Fibroblast of skin of left biceps (primary cell): ENCODE measurements at places on chromosomes 4 and X.

DNA sequence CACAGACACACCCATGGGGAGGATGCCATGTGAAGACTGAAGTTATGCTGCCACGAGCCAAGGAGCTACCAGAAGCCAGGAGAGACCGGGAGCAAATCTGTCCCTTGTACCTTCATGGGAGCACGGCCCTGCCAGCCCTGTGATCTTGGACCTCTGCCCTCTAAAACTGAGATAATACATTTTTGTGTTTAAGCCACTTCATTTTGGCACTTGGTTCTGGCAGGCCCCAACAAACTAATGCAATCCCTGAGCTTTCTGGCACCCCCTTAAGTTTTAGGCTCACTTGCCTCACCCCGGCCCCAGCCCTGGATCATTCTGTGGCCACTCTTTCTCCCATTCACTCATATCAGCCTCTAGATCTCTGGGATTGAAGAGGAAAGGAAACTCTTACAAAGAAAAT is 35.4 kb downstream of the SEL1L3 start:
- no peak for DNase-seq

DNA sequence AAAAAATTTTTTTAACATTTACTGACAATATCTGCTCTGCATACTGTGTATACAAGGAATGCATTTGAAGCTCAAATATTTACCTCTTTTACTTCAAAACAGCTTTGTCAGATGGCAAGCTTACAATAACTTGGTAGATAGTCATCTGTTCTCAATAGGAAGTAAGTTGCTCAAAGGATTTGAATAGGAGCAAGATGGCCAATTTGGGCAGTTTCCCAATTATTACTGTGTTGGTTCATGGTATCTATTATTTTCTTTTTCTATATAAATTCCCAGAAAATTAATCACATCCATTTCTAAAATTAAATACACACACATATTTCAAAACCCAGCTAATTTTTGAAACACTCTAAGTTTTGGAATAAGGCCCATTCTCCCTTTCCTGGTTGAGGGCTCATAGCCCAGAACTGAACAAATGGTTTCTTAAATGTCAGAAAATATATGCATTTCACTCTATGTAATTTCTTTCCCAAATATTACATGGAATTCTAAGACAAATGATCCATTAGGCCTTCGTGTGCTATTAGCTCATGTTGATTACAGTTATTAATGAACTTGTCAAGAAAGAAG is 60.2 kb upstream of the BLTP1 start:
- DNase-seq, result peak; percentile 31

- DNase-seq, result no peak
These were observed 27.2 kb downstream of the ELF4 start for GRCh38 chrX:130083107-130083490.

- no peak for DNase-seq
These were observed 14.4 kb downstream of the MCUB start for GRCh38 chr4:109574443-109574850.

DNA sequence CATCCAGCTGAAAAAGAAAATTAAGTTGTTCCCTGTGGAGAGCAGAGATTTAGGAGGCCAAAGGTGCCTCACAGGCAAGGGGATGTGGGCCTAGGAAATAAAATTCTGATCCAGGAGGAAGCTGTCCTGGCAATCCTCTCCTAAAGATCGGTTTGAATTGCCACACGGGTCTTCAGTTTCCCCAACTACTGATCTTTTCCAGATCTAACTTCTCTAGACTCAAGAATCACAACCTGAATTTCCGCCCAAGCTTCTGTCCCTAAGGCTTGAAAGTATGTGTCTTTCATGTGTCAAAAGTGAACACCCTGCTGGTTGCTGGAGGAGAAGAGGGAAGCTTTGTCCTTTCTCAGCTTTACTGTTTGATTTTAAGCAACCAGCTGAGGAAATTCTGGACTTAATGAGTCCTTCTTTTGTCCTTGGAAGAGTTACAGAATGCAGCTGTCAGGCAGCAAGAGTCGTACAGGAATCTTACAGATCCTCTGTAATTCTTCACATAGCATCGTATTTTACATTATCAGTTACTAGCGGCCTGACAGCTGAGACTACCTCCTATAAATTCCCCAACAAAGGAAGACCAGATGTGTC is 93.8 kb downstream of the INPP4B start:
- no peak for DNase-seq

- no peak for DNase-seq
These were observed 66.8 kb upstream of the NKX1-1 start for GRCh38 chr4:1472911-1473518.

DNA sequence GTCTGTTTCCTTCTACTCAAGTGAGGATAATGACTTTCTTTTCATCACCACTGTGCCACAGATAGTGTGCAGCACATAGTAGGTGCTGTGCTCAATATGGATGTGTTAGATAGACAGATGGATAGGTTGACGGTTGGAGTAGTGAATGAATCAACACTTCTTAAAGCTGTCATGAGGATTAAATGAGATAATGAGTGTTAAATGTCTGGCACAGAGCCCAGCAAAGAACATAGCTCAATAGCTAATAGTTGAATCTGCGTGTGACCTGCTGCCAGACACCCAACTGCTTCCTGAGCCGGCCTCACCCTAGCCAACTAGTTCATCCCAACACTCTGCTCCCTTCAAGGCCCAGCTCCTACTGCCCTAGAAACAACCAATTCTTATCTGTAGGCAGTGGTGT is 67.7 kb upstream of the PJA1 start:
- no peak for DNase-seq

GRCh38 chr4:22991576-22991975 is 298.8 kb downstream of the GBA3 start:
- DNase-seq, result no peak

DNA sequence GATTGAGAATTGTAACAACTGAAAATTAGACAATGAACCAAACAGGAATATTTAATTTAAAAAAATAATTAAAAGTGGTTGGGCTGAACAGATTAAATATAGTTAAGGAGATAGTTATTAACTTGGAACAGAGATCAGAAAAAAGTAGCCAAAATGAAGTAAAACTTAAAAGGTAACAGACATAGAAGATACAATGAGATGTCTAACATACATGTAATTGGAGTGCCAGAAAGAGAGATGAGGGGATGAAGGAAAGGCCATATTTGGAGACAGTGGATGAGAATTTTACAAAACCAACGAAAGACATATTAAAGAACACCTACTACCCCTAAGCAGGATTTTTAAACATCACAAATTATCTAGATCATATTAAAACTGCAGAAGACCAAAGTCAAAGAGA is 8.0 kb downstream of the TBC1D9 start:
- DNase-seq, result no peak

DNA sequence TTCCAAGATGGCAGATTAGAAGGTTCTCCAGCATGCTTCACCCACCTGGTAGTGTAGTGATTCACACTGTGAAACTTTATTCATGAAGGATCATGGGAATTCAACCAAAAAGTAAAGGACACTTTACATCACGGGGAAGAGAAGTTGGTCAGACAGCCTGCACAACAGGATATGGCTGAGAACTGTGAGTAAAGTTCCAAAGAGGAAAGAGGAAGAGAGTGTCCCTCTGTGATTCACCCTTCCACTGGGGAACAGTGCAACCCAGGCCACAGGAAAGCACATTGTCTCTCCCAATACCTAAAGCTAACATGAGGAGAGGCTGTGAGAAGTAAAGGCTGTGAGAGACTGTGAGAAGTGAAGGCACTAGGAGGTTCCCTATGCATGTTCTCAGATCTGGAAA is 137.2 kb downstream of the STPG2 start:
- DNase-seq, result no peak

- no peak for DNase-seq
These were observed 49.6 kb downstream of the PRPS1 start for GRCh38 chrX:107677909-107678308.

GRCh38 chr4:137519406-137519805 is 12.9 kb downstream of the PCDH18 start:
- no peak for DNase-seq

DNA sequence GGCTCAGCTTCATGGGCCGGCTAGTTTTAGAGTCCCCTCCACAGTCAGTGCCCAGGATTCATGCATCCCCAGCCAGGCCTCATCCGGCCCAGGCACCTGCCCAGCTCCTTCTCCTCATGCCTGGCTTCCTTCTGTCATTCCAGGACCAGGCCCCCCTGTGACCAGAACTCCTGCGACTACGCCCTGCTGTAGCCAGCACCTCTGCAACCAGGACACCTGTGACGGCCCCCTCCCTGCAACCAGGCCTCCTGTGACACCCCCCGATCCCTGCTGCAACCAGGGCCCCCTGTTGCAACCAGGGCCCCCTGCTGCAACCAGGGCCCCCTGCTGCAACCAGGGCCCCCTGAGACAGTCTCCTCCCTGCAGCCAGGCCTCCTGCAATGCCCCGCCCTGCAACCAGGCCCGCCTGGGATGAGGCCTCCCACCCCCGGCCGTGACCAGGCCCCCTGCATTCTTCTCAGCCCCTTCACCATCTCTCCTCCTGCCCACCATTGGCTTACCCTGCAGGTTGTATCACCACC is 46.8 kb downstream of the HTRA3 start:
- no peak for DNase-seq

GRCh38 chr4:19151684-19152083 is 1100.0 kb upstream of the SLIT2 start:
- DNase-seq, result no peak

DNA sequence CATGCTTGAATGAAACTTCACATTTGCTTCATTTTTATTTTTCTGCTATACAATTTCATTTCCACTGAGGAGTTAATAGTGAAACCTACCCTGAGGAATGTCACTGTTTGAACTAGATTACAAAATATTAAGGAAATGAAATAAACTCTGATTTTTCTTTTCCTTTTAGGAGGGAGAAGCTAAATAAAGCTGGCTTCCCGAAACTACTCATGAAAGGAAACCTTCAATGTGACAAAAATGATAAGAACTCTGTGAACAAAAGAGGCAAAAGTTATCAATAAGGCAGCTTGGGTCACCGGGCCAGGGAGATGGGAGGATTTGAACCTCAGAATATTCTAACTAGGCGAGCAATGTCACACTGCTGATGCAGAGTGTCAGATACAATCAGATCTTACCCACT is 185.2 kb downstream of the APBB2 start:
- DNase-seq, result no peak

DNA sequence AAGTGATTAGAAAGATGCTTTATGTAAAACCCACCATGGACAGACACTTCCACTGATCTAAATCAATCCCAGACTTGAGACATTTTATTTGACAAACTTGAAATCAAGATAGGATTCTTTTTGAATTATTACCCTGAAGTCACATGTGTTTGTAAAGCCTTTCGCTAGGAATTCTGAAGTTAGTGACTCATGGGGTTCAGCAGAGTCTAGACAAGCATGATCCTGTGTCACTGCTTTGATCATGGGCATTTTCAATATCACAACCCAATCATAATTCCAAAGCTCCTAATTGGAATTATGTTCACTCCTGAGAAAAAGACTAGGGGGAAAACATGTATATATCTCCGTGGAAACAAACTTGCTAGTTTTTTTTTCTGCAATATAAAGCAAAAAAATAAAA is 67.5 kb upstream of the BMP3 start:
- DNase-seq, result no peak

GRCh38 chr4:71526637-71527406 is 188.0 kb downstream of the SLC4A4 start:
- no peak for DNase-seq

- DNase-seq, result no peak
These were observed 110.3 kb upstream of the KIT start for GRCh38 chr4:54547299-54548097.

GRCh38 chr4:34181891-34182290 is 2062.4 kb downstream of the ARAP2 start:
- DNase-seq, result no peak

GRCh38 chrX:97405031-97405660 is 521.4 kb downstream of the RPA4 start:
- DNase-seq, result no peak

DNA sequence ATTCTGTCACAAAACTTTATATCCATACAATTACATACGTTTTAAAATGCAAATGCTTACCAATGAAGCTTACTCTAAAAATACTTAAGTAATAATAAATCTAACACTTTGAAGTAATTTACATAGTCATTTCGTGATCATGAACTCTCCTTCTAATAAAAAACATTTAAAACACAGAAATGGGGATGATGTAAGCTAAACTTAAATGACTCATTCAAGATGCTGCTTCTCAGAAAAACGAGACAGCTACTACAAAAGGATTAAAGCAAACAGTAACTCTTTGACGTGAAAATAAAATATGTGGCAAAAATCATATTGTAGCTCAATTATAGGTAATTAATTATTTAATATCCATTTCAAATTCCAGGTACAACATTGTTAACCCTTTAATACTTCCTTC is 148.7 kb downstream of the FGF16 start:
- no peak for DNase-seq

DNA sequence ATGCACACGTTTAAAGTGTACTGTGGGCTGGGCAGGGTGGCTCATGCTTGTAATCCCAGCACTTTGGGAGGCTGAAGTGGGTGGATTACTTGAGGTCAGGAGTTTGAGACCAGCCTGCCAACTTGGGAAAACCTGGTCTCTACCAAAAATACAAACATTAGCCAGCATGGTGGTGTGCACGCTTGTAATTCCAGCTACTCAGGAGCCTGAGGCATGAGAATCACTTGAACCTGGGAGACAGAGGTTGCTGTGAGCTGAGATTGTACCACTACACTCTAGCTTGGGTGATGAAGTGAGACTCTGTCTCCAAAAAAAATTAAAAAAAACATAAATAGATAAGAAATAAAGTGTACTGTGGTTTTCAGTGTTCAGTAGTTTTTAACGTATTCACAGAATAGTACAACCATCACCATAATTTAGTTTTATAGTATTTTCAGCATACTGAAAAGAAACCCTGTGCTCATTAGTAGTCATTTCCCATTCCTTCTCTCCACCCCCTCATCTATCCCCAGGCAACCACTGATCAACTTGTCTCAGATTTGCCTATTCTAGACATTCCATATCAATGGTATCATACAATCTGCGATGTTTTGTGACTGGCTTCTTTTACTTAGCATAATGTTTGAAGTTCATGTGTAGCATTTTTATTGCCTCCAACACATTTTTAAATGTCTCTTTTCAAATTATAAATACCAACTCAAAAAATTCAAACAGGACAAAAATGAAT is 19.1 kb downstream of the SLAIN2 start:
- DNase-seq, result peak; percentile 64

DNA sequence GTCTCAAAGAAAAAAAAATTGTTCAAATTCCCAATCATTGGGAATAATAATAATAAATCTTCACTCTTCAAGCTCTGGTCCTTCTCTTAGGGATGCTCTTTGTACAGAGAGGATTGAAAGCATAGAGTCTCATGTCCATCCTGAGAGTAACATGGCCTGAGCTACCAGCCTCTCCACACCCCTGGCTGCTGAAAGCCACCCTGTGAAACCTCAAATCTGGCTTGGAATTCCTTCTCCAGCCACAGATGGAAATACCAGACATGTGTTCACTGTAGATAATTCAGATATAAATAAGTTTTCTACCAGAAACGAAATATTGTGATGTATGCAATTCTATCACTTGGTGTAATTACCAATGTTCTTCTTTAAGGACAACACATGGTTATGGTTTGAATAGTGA is 140.6 kb downstream of the ARSF start:
- no peak for DNase-seq

GRCh38 chrX:53155512-53156206 is 61.7 kb downstream of the KANTR start:
- no peak for DNase-seq
